Activated naive CD4-positive, alpha-beta T cell (primary cell): ENCODE measurements at places on chromosomes 16 and 17.

DNA sequence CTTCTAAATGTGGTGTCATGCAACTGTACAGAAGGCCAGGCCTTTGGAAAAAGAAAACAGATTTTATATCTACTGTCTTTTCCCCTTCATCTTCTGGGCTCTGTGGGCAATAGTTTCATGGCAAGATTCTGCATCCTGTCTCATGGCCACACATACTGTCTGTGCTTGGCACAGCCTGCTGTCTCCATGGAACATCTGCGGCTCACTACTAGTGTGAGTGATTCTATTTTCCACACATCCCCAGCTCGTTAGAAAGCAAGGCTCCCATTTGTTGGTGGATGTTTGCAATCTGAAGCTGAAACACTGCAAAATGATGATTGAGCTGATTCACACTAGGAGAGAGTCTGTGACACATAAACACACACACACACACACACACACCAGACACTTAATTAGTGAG, 32.4 kb downstream of the CACNG3 start:
- DNase-seq, result no peak

DNA sequence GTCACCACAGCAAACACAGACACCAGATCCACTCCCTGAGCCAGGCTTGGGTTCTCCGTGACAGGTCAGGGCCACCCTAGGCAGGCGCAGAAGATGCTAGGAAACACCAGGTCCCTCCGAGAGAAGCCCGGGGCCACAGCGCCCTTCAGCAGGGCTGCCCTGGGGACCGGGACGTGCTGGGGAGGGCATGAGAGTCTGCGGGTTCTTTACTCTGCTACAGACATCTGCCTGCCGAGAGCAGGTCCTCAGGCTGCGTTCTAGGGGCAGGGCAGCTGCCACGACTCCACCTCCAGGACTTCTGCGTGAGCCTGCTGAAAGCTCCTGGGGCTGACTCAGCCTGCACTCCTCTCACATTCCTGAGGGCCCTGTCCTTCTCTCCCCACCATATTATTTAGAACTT, 11.4 kb downstream of the MYLK3 start:
- no peak for DNase-seq

- no peak for DNase-seq
These were observed 51.7 kb downstream of the ASIC2 start for GRCh38 chr17:33241390-33241789.

GRCh38 chr16:1800701-1801100, 7.2 kb upstream of the IGFALS start:
- DNase-seq, result no peak

GRCh38 chr17:49583226-49583625, 7.6 kb downstream of the NXPH3 start:
- DNase-seq, result no peak

DNA sequence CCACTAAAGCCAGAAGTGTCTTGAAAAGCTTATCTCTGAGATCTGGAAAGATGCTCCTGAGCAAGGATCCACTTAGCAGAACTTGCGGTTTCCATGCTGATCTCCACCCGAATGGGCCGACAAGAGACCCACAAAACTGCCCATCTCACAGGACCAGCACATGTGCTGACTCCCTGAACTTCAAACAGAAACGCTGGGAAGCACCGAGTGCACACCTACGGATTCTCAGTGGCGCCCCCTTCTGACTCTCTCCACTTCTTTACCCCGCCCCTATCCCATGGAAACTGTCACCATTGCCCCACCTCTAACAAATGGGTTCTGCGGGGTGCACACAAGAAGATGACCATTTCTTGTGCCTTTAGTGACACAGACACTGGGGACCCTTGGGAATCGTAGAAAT, 21.4 kb downstream of the CDRT4 start:
- DNase-seq, result no peak

GRCh38 chr17:81000631-81001357, 9.2 kb downstream of the CHMP6 start:
- no peak for DNase-seq

- no peak for DNase-seq
These were observed 14.0 kb downstream of the HS3ST3A1 start for GRCh38 chr17:13587487-13588338.

DNA sequence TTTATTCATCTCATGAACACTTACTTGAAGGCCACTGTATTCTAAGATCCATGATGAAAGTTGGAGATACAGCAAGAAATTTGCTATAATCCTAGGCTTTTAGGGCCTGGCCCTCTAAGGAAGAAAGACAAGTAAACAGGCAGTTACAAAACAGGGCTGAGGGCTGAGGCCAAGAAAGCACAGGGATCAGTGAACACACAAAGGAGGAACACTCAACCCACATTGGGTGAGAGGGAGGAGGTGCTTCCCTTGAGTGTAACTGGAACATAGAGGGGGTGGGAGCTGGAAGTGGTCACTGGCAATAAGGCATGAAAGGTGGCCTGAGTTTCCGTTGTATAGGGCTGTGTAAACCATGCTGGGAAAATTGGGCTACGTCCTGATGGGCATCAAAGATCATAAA, 112.2 kb downstream of the ZNF18 start:
- DNase-seq, result no peak
